Activated T-cell treated with anti-CD3 and anti-CD28 coated beads for 4 hours (primary cell): ENCODE measurements at places on chromosomes 1 and 21.
A peak's percentile ranks its signal among the peaks of the same experiment; 100 is the strongest.

- DNase-seq = no peak
Observed at GRCh38 chr1:4422504-4423289, 231.7 kb upstream of the AJAP1 start.

DNA sequence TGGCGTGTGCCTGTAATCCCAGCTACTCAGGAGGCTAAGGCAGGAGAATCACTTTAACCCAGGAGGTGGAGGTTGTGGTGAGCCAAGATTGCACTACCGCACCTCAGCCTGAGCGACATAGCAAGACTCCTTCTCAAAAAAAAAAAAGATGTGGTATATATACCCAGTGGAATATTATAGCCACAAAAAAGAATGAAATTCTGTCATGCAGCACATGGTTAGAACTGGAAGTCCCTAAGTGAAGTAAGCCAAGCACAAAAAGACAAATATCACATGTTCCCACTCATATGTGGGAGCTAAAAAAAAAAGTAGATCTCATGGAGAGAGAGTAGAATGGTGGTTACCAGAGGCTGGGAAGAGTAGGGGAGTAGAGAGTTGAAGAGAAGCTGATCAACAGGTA is 18.7 kb downstream of the PSMB4 start:
- DNase-seq = no peak

DNA sequence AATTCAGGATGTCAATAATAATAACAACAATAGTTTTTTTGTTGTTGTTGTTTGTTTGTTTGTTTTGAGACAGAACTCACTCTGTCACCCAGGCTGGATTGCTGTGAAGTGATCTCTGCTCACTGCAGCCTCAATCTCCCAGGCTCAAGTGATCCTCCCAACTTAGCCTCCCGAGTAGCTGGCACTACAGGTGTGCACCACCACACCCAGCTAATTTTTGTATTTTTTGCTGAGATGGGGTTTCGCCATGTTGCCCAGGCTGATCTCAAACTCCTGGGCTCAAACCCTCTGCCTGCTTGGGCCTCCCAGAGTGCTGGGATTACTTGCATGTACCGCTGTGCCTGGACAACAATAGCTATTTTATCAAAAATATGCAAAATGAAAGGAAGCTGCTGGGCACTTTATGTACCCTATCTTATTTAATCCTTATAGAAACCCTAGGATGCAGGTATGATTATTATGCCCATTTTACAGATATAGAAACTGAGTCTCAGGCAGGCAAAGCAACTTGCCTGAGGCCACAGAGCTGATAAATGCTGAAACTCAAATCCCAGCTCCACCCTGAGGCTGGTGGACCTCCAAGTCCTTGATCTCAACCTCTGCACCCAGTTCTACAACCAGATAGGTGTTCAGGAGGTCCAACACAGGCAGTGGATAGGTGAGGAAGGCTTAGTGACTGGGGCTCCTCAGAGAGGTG is 57.4 kb upstream of the CTPS1 start:
- no peak for DNase-seq

GRCh38 chr1:42756956-42757891 is 9.6 kb downstream of the P3H1 start:
- no peak for DNase-seq

GRCh38 chr1:230940848-230941247 is 37.8 kb downstream of the TTC13 start:
- DNase-seq = no peak

DNA sequence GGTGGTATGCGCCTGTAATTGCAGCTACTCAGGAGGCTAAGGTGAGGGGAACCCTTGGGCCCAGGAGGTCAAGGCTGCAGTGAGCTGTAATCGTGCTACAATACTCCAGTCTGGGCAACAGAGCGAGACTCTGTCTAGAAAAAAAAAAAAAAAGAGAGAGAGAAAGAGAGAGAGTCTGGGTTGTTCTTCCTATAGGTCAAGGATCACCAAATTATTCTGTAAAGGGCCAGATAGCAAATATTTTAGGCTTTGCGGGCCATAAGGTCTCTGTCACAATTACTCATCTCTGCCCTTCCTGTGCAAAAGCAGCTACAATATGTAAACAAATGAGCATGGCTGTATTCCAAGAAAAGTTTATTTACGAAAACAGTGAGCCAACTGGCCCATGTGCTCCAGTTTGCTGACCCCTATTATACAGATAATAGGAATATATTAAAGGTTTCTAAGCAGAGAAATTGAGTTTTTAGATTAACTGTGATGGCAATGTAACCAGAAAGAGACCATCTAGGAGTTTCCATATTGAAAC is 2.1 kb downstream of the SASS6 start:
- DNase-seq = no peak

GRCh38 chr1:2300004-2300771 is 72.1 kb downstream of the SKI start:
- peak; percentile 65 for DNase-seq

GRCh38 chr1:245306628-245307410 is 152.0 kb downstream of the KIF26B start:
- DNase-seq = no peak

GRCh38 chr1:201503397-201504176 is 3.3 kb downstream of the CSRP1 start:
- no peak for DNase-seq

GRCh38 chr1:204673909-204674649 is 11.5 kb downstream of the LRRN2 start:
- DNase-seq = no peak

DNA sequence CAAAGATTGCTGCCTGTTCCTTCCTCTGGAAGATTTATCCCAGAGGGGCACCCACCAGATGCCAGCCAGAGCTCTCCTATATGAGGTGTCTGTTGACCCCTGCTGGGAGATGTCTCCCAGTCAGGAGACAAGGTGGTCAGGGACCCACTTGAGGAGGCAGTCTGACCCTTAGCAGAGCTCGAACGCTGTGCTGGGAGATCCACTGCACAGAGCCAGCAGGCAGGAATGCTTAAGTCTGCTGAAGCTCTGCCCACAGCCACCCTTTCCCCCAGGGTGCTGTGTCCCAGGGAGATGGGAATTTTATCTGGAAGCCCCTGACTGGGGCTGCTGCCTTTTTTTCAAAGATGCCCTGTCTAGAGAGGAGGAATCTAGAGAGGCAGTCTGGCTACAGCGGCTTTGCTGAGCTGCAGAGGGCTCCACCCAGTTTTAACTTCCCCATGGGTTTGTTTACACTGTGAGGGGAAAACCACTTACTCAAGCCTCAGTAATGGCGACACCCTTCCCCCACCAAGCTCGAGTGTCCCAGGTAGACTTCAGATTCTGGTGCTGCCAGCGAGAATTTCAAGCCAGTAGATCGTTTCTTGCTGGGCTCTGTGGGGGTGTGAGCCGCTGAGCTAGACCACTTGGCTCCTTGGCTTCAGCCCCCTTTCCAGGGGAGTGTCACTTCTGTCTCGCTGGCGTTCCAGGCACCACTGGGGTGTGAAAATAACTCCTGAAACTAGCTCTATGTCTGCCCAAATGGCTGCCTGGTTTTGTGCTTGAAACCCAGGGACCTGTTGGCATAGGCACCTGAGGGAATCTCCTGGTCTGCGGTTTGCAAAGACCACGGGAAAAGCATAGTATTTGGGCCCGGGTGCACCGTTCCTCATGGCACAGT is 51.1 kb upstream of the PDC start:
- no peak for DNase-seq

DNA sequence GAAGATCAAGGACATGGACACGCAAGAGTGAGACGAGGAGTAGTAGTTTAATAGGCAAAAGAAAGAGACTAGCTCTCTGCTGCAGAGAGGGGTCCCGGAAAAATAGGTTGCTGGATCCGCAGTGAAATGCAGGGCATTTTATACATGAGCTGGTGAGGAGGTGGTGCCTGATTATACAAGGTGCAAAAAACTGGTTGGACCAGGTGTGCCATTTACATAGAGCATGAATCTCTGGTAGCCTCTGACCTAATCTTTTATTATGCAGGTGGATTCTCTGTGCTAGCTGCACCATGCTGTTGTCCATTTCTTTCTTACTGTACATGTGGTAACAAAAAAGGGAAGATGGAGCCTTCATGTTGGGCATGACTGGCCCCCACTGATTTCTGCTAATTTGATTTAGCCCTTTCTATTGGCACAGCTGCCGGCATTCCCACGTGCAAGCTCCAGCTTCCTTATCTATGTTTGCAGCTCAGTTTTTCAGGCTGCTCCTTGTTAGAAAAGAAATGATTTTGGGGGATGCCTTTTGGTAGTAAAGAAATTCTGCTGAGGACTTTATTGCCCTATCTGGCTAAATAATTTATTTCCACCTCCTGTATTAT is 548.1 kb downstream of the BRINP3 start:
- DNase-seq = no peak

DNA sequence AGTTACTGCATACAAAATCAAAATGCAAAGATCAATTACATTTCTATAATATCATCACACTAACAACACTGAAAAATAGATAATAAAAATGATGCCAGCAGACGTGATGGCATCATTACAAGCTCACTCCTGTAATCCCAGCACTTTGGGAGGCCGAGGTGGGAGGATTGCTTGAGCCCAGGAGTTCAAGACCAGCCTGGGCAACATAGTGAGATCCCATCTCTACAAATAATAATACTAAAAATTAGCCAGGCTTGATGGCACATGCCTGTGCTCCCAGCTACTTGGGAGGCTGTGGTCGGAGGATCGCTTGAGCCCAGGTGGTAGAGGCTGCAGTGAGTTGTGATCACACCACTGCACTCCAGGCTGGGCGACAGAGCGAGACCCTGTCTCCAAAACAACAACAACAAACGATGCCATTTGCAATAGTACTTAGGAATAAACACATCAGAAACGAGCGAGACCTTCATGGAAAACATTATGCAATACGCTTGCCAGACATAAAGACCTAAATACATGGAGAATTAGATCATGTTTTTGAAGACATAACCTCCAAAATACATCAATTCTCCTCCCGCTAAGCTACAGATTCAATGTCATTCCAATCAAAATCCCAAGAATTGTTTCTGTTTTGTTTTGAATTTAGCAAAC is 86.6 kb upstream of the ERRFI1 start:
- DNase-seq = no peak

DNA sequence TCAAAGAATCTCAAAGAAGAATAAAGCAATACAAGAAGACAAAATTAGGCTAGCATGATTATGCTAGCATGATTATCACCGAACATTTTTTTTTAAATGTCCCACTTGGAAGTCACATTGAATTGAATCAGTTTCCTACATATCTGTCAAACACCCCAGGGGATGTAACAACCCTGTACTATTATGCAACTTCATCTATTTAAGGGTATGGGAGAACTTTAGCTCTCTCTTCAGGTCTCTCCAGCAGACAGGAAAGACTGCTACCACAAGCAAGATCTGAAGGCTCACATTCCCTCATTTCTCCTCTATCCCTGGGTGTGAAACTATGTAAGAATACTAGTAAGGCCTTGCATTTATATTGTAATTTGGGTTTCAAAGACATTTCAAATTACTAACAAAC is 52.8 kb downstream of the EDEM3 start:
- DNase-seq = no peak

GRCh38 chr1:36157115-36157903 is 1.3 kb downstream of the MAP7D1 start:
- no peak for DNase-seq

- no peak for DNase-seq
Observed at GRCh38 chr1:205199931-205200299, 11.6 kb downstream of the DSTYK start.

GRCh38 chr1:92030656-92031107 is 897 bp downstream of the EPHX4 start:
- no peak for DNase-seq

DNA sequence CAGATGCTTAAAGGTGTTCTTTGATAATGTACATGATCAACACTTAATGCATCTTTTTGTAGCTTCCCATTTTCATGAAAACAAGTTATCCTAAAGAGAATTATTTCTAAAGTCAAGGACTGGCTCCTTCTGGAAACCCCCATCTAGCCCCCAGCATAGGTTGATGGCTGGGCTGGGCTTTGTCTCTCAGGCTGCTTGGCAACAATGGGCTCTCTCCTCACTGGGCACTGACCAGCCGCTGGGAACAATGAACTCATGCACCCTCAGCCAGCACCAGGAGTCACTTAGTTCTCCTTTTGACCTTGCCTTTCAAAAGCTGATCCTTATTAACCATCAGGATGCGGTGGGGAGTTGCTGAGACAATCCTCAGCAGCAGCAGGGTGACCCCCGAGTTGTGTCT is 293.0 kb upstream of the PLXNA2 start:
- no peak for DNase-seq

DNA sequence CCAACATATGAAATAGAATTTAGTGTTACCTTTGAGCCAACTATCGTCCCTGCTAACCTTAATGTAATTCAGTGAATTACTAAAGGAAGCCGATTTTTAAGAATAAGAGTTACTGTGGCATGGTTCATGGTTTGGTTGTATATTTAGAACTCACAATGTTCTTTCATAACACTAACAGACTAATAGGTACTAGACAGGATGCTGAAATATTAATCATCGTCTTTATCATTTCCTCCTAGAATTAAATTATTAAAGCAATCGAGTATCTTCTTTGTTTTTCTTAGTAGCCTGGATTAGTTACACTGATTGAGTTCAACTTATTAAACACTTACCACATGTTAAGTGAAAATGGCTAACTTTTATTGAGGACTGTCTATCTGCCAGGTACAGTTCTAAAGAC is 47.7 kb downstream of the TARBP1 start:
- no peak for DNase-seq

DNA sequence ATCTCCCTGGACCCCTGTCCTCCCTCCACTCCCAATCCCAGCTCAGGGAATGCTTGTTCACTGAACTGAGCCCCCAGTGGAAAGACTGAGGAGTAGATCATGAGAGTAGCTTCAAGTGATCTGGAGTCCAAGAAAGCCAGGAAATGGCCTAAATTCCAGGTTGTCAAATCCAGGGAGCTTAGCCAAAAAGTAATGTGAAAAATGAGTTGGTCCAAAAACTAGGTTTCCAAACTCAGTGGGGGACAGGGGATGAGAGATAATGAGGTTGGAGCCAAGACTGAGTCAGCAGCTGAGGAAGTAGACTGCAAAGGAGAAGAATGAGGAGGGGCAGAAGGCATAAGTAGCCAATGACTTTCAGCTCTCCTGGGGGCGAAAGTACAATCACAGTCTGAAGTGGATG is 284.1 kb upstream of the BEND5 start:
- no peak for DNase-seq

DNA sequence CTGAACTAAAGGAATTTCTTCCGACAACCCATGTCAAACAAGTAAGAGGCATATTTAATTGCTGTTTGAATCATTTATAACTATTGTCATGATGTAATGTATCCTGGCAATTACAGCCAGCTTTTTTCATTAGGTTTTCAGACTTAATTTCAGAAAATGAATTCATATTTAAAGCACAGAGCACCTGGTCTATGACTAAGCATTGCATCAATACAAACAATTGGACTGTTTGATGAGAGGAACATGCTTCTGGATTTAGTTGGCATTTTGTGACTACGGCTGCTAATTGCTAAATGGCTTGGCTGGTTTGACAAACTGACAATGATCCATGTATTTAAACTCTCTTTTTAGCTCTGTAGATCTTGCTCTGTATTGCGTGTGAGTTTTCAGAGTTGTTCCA is 853.4 kb downstream of the NCAM2 start:
- no peak for DNase-seq

GRCh38 chr1:27647328-27647727 is 12.3 kb upstream of the FGR start:
- no peak for DNase-seq

- no peak for DNase-seq
Observed at GRCh38 chr1:147204080-147204479, 21.1 kb downstream of the FMO5 start.
